GM20000 (cell line): ENCODE measurements at places on chromosomes 2 and 18.

GRCh38 chr2:26064846-26065245 is 31.0 kb downstream of the RAB10 start:
- no peak for DNase-seq

- DNase-seq = no peak
Observed at GRCh38 chr2:146262606-146263005, 1582.2 kb upstream of the ACVR2A start.

- DNase-seq = no peak
Observed at GRCh38 chr2:189425676-189426075, 15.6 kb upstream of the WDR75 start.

- no peak for DNase-seq
Observed at GRCh38 chr2:169461143-169461542, 18.2 kb upstream of the BBS5 start.

DNA sequence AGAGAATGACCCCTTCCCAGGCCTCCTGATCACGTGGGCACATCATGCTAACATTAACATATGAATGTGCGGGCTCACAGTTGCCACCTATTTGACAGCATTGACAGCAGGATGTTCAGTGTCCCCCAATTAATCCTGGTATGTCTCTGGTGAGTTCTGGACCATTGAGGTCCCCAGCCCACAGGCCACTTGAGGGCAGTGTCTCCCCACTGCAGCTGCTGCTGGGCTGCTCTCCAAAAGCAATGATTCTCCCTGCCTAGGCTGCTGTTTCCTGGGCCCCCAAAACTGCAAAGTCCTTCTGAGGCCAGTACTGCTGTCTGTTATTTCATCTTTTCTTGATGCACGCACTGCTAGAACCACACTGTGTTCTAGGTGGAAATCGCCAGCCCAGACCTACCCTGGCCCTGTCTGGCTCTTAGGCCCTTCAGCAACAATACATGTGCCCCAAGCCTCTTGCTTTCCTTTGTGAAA is 52.7 kb upstream of the MAPK4 start:
- peak; percentile 29 for DNase-seq

GRCh38 chr2:68426848-68427579 is 40.1 kb downstream of the FBXO48 start:
- peak; percentile 45 for DNase-seq

GRCh38 chr2:27730980-27731691 is 40.4 kb upstream of the MRPL33 start:
- no peak for DNase-seq

DNA sequence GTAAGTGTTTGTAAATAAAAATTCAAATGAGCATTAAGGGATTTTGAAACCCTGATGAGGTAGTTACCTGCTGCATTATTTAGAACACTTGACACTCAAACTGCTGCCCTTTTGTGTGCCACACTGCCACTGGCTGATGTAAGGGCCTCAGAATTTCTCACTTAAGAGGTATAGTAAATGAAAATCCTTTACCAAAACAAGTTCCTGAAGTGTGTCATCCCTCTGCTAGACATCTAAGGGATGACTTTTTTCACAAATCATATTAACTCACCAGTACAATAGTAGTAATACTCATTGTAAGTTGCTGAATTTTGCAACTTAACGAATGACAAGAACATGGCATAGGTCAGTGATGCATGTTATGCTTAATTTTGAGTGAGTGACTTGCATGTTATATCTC is 274.9 kb upstream of the UBE2E3 start:
- DNase-seq = no peak

DNA sequence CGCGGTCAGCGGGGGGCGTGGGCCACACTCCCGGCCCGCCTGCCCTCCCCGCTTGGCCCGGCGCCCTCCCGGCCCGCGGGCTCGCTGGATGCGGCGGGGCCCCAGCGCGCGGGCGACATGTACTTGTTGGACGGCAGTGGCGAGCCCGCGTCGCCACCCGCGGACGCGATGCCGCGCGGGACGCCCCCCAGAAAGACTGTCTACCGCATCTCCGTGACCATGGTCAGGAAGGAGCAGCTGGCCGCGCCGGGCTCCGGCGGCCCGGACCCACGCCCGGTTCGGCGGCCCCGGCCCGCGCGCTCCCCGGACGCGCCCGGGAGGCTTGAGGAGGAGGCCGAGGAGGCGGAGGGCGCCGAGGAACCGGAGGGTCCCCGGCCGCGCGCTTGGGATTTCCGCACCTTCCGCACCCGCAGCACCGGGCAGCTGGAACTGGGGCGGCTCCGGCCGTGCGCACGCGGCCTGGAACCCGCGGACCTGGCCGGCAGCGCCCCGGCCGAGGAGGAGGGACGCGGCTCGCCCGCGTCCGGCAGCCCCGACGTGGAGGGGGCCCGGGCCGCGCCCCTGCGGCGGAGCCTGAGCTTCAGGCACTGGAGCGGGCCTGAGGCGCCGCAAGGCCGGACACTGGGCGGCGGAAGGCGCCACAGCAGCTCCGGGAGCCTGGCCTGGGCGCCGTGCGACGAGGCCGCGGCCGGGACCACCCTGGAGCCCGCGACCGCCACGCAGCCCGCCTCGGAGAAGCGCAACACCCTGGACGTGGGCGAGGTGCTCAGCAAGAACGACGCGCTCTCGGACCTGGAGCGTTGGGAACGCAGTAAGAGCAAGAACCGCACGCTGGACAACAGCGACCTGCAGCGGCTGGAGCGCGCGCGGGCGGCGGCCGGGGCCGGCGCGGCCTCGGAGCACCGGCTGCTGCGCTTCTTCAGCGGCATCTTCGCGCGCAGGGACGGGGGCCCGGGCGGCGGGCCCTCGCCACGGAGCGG is 176.4 kb downstream of the AGAP1 start:
- peak; percentile 30 for DNase-seq

- DNase-seq = no peak
Observed at GRCh38 chr2:96024336-96025193, 10.2 kb downstream of the GPAT2 start.

DNA sequence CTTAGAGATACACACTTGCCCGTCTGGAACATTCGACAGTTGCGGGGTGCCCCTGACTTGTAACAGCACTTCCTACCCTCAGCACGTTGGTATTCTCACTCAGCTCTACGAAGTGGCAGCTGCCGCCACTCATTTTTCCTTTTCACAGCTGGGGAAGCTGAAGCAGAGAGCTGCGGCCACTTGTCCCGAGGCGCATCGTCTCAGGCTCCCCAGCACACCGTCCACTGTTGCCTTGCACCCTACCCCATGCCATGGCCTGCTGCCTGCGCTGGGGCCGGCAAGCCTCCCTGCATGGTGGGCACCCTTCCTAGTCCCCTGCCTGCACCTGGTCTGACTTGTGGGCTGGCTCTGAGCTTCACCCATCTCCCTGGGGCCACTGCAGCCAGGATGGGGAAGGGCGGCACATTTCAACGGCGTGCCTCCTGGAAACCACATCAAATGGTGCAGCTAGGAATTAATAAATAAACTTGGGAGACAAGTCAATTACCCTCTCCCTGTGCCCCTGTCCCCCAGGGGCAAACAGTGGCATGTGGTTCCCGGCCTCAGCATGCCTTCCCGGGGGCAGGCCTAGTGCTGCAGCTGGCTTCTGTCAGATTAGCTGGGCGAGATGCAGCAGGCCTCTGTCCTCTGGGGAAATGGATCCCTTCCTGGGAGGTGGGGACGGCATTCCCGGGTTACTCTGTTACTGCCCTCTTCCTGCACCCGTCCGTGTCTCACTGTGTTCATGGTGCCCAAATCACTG is 64.7 kb upstream of the HAAO start:
- no peak for DNase-seq

- no peak for DNase-seq
Observed at GRCh38 chr2:113877711-113878598, 11.9 kb upstream of the ACTR3 start.

- peak; percentile 11 for DNase-seq
Observed at GRCh38 chr18:55489034-55489986, 98.7 kb downstream of the TCF4 start.

DNA sequence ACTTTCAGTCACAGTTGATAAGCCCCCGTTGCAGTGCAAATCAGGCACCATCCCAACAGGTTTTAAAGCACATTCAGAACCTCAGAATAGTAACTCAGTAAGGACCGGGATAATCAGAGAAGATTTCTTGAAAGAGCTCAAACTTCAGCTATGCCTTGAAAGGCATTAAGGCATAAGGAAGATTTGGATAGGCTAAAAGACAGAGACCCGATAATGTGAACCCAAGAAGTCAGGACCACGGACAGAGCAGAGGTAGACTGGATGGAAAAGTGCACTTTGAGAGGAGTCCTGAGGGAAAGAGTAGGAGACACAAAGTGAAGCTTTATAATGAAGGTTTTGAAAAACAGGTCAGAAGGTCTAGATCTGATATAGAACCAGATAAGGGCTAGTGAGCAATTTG is 36.9 kb upstream of the KLF7 start:
- DNase-seq = no peak

- no peak for DNase-seq
Observed at GRCh38 chr2:70580352-70580751, 26.7 kb upstream of the TGFA start.

DNA sequence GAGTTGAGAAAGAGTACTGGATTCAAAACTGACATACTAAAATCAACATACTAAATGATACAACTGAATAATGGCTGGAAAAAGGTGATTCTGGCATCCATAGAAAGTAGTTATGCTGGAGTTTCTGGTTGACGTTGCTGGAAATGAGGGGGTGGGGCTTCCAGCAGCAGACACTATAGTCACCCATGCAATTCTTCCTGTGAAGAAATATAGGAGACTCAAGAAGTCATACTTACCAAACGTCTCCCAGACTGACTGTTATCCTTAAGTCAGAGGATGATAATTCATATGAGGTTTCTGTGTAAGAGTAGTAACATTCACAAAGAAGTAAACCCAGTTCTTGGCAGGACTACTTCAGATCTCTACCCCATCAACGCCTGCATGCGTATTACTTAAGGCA is 23.6 kb downstream of the DTNB start:
- no peak for DNase-seq

GRCh38 chr2:176137906-176138305 is 8.4 kb downstream of the HOXD8 start:
- no peak for DNase-seq

- no peak for DNase-seq
Observed at GRCh38 chr2:1540481-1540880, 127.2 kb downstream of the TPO start.

DNA sequence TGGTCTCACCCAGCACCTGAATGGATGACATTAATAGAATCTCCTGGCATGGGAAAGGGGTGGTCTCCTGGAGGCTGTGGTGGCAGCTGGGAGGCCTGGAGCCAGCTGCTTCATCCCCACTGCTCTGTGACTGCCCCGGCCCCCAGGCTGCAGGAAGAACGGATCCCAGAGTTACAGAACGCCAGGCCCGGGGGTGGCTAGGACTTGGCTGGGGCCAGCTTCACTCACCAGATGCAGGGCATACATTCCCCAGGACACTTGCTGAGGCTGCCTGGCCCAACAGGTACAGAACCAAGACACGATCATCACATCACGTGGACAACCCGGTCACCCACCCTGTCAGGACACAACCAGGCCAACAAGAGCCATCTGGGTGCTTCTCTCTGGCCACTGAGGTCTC is 178.6 kb upstream of the SALL3 start:
- DNase-seq = no peak

DNA sequence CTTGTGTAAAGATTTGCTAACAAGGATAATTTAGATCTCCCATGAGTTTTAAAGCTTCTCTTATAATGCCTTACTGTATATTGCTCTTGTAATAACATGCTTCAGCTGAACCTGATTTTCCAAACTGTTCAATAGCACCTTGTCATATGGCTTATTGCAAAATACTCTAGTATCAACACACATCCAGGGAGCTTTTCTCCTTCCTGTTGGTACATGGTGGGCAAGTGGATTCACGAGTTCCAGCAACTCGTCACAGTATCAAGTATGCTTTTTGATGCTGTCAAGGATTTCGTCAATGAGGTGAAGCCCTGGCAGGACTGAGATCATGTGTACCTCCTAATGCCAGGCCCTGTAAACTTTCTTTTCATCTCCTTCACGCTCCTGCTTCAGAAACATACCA is 59.5 kb upstream of the ITPRID2 start:
- DNase-seq = no peak

DNA sequence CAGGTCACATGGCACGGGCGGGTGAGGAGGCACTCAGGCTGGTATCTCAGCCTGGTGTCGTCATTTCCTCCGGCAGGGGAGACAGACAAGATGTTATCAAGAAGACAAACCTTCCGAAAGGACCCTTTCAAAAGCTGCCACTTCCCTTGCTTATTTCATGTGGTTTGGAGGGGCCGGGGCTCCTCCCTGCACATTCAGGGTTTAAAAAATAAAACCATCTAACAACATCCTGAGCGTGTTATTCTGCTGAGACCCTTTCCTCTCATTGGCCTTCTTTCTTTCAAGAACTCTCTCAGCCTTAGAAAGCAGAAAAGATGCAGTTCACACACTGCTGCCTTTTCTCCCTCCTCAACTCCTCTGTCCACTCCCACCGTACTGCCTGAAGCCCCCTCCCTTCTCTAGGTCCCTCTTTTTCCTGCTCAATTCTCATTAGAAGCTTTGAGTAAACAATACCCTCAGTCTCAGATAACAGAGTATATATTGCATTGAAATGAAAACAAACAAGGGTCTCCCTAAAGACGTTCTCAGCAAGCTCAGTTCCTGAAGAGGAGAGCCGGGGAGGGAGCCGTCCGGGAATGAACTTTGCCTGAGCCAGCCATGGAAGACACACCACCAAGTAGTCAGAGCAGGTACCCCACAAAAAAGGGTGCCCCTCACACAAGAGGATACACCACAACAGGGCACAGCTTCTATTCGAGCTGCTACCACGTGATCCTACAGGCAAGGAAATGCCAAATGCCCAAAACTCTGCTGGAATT is 9.7 kb downstream of the SMAD7 start:
- peak; percentile 63 for DNase-seq
